CD4-positive, alpha-beta T cell treated with Interleukin-10 for 1 hour (primary cell): ENCODE measurements at places on chromosomes 7 and 10.
A peak's percentile ranks its signal among the peaks of the same experiment; 100 is the strongest.

DNA sequence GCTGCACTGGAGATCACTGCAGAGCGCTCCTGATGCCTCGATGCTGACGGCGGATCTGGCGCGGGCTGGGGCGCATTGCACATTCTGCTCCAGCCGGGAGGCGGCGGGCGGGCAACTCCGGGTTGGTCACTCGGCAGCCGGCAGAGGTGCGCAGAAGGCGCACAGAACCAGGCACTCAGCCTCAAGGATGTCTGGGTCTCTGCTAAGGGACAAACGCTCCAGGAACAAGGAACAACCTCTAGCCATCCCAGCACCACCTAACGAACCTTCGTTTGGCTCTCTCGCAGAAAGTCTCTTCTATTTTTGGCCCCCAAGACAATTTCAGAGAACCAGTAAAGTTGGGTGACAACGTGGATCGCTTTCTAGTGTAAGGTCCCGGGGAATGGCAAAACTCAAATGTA, 254.6 kb downstream of the OTUD1 start:
- DNase-seq: no peak

GRCh38 chr10:104035194-104036068, 50.2 kb downstream of the COL17A1 start:
- no peak for DNase-seq

DNA sequence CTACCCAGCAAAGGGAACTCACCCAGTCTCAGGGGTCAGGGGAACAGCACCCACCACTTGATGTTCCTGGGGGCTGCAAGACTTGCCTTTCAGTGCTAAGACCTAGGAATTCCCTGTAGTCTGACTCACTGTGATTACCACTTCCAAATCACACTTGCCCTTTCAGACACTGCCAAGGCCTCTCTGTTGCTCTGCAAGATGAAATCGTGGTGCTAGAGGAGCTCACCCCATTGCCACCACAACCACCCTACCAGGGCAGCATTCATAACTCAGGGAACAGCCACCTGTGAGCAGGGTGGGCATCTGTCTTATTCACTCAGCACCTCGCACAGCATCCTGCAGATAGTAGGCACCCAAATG, 36.5 kb downstream of the XPNPEP1 start:
- no peak for DNase-seq

DNA sequence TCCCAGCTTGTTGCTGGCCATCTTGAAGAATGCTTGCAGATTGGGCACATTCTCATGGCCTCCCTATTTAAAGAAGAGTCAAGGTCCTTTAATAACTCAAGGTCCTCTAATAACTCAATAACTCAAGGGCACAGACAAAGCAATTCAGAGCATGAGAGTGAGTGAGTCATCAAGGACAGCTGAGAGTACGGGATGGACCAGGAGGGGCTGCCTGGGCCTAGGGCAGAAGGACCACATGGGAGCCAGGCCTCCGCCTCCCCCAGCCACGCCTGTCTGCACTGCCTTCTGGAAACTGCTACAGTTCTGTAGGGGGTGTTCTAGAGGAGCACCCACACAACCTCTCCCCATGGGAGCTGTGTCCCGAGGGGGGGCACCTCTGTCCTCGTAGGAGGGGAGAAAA, 48.9 kb downstream of the ZNF503 start:
- DNase-seq: no peak

GRCh38 chr7:121046893-121047468, 58.5 kb downstream of the CPED1 start:
- no peak for DNase-seq

GRCh38 chr7:45704683-45705016, 130.5 kb downstream of the ADCY1 start:
- DNase-seq: no peak

- no peak for DNase-seq
Observed at GRCh38 chr10:115432188-115432819, 339.1 kb downstream of the ATRNL1 start.

- DNase-seq: no peak
Observed at GRCh38 chr7:95095966-95096540, 188.7 kb downstream of the PPP1R9A start.

DNA sequence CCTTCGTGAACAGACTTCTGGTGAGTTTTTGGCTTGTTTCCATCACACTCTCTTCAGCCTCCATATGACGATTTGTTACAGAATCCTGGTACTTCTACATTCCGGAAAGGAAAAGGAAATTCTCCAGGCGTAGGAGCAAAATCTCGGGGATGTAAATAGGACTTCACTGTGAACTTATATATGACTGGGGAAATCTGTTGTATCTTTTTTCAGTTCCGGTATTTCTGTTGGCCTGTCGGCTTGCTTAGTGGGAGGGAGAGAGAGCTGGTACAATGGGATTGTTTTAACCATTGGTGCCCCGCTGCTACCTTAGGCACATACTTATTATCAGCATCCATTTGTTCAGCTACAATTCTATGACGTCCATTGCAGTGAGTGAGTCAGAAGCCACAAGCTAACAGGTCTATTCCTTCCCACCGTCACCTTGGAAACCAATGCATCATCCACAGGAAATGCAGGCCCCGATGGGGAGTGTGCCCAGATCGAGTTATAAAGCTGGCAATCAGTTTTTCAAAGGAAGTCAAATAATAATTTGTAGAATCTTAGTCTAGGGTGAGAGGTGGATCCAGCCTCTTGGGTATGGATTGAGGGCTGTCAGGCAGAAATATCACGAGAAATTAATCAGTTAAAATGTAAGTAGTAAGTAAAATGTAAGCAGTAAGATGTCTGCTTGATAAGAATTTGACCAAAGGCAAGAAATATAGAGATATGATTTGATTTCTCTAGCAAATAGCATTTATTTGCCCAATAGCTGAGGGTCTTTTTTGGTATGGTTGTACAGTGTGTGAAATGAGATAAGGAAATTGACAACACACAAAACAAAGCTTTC, 92.0 kb upstream of the MKLN1 start:
- peak; percentile 87 for DNase-seq

- DNase-seq: no peak
Observed at GRCh38 chr10:56596257-56596656, 235.2 kb upstream of the ZWINT start.

GRCh38 chr7:88759230-88760135, at the start of gene ZNF804B:
TSS of gene ZNF804B (plus strand) at chr7:88759700. CDS start at chr7:88759977, 277 bp downstream.
- no peak for DNase-seq
